ENCODE measurements at places on chromosomes 16 and 17. TPM values are rescaled to one million over a fixed set of nuclear protein-coding genes. Genes with fewer than 3 reads are reported as not detected.

The PLLP gene
- total RNA-seq = 1.00 TPM

The ZDHHC1 gene
- 9.5 TPM for total RNA-seq

The NPIPB2 gene
- total RNA-seq = 8.0 TPM

The GLIS2 gene
- total RNA-seq = 0.36 TPM

The LITAFD gene
- not detected for total RNA-seq

The RRAD gene
- total RNA-seq = not detected

The CEP131 gene
- total RNA-seq = 17.6 TPM

The TNFSF13 gene
- 2.7 TPM for total RNA-seq

The SCGB1C2 gene
- not detected for total RNA-seq

The SSH2 gene
- 23.3 TPM for total RNA-seq

The PLD6 gene
- 2.1 TPM for total RNA-seq

The CD300H gene
- total RNA-seq = not detected

The GFER gene
- 9.6 TPM for total RNA-seq

The CA4 gene
- not detected for total RNA-seq

The DLX4 gene
- not detected for total RNA-seq

The SHISA6 gene
- not detected for total RNA-seq

The TAT gene
- total RNA-seq = not detected

The MYH1 gene
- total RNA-seq = not detected

The IGFALS gene
- 0.33 TPM for total RNA-seq

The RNU2-1 gene
- not detected for total RNA-seq

The CIAPIN1 gene
- 111 TPM for total RNA-seq

The ABCA6 gene
- 4.5 TPM for total RNA-seq

The CDRT15 gene
- total RNA-seq = not detected

The ZNF624 gene
- 4.0 TPM for total RNA-seq

The WFDC1 gene
- 51.3 TPM for total RNA-seq

The METTL26 gene
- 82.5 TPM for total RNA-seq

The MAZ gene
- 258 TPM for total RNA-seq

The SLFN12L gene
- total RNA-seq = not detected

The GPR139 gene
- not detected for total RNA-seq

The LPO gene
- not detected for total RNA-seq

The EPN3 gene
- total RNA-seq = not detected

The CALCOCO2 gene
- 50.3 TPM for total RNA-seq

The GAS7 gene
- 328 TPM for total RNA-seq

The GPR179 gene
- under 0.01 TPM for total RNA-seq

The CFAP97D1 gene
- under 0.01 TPM for total RNA-seq

The SCIMP gene
- not detected for total RNA-seq

The PEX12 gene
- 4.9 TPM for total RNA-seq

The DNAJA2 gene
- total RNA-seq = 108 TPM

The NXPH3 gene
- total RNA-seq = 0.36 TPM

The TPSD1 gene
- total RNA-seq = not detected

The CES1 gene
- total RNA-seq = 3.2 TPM

The MRM3 gene
- 39.0 TPM for total RNA-seq

The NPB gene
- total RNA-seq = 1.0 TPM

The KIAA0513 gene
- total RNA-seq = 7.7 TPM

The ICAM2 gene
- total RNA-seq = 0.33 TPM

The KRT33A gene
- not detected for total RNA-seq

The IRX3 gene
- total RNA-seq = 15.6 TPM

The BICDL2 gene
- not detected for total RNA-seq

The DOC2B gene
- total RNA-seq = not detected

The TMC7 gene
- total RNA-seq = 0.67 TPM

The CES5A gene
- under 0.01 TPM for total RNA-seq

The BRICD5 gene
- 4.3 TPM for total RNA-seq

The C16orf46 gene
- 0.33 TPM for total RNA-seq

The KRT33B gene
- total RNA-seq = not detected
